ENCODE measurements at places on chromosomes 12 and 14. TPM values are rescaled to one million over a fixed set of nuclear protein-coding genes. Genes with fewer than 3 reads are reported as not detected.

The OR6C4 gene
- not detected for total RNA-seq

The ACACB gene
- 2.6 TPM for total RNA-seq

The KRT79 gene
- not detected for total RNA-seq

The KRT6C gene
- total RNA-seq = not detected

The TAS2R7 gene
- total RNA-seq = 0.48 TPM

The COCH gene
- total RNA-seq = 0.65 TPM

The DIABLO gene
- 73.8 TPM for total RNA-seq

The TARBP2 gene
- total RNA-seq = 52.9 TPM

The CMA1 gene
- total RNA-seq = not detected

The SYNDIG1L gene
- not detected for total RNA-seq

The DTX1 gene
- total RNA-seq = not detected

The LRRC9 gene
- not detected for total RNA-seq

The KLRC4 gene
- not detected for total RNA-seq

The SIX6 gene
- total RNA-seq = not detected

The PPP1R36 gene
- 0.67 TPM for total RNA-seq

The MGP gene
- total RNA-seq = 247 TPM

The SERPINA9 gene
- total RNA-seq = not detected

The DACT1 gene
- 1.1 TPM for total RNA-seq

The RXYLT1 gene
- 9.8 TPM for total RNA-seq

The KCNC2 gene
- total RNA-seq = not detected

The IL26 gene
- not detected for total RNA-seq

The RPS6KL1 gene
- 14.7 TPM for total RNA-seq

Measured in vein endothelial cell (primary cell).